ENCODE measurements at places on chromosomes 6 and 20.

GRCh38 chr20:57309544-57310115 is 20.0 kb upstream of the SPO11 start:
- no peak for DNase-seq

DNA sequence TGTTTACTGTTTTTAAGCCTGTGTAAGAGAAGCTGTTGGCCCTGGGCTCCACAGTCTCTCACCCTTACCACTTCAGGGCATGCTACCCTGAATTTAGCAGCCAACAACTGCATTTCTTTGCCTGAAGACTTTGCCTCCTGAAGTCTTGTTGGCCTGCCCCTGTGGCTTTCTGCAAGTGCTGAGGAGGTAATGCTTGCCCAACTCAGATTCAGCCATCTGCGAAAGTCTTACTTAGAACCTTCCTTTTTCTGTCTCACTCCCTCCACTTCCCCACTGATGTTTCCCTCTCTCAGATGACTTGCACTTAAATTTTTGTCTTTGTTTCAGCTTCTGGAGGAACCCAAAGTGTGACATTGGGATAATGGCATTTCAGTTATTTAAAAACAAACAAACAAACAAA is 11.8 kb upstream of the IBTK start:
- DNase-seq, result no peak

DNA sequence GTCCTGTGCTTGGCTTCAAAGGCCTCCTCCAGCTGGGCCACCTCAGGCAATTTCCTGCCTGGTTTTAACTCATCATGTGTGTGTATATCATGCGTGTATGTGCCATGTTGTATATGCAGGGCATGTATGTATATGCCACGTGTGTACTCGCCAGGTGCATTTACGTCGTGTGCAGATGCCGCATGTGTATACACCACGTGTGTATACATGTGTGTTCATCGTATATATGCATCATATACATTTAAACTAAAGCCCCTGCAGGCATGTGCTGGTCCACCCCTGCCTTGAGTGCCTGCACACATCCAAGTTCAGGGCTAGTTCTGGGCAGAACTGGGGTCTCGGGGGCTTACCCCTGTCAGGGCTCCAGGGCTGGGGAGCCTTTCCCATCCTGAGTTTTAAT is 54.0 kb upstream of the SMOC2 start:
- DNase-seq, result no peak

- DNase-seq, result no peak
Measured at GRCh38 chr6:55955684-55956083, 80.3 kb upstream of the BMP5 start.

- DNase-seq, result no peak
Measured at GRCh38 chr20:7087803-7088202, 320.3 kb downstream of the BMP2 start.

GRCh38 chr6:124968401-124968800 is 6.2 kb downstream of the RNF217 start:
- DNase-seq, result no peak

DNA sequence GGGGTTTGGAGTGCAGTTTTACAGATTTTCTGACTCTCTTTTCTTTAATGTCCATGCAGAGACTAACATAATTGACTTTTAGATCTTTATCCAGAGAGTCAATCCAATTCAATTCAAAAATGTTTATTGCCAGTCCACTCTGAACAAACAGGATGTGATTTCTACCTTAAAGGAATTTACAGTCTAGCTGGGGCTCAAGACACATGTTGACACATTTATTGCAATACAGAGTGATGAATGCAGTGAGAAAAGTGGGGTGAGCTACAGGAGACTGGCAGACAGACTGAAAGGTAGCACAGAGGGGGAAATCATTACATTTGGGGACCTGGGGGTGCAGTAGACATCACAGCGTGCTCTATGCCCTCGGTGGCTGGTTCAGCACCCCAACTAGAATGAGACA is 193.9 kb downstream of the SLC24A3 start:
- no peak for DNase-seq

DNA sequence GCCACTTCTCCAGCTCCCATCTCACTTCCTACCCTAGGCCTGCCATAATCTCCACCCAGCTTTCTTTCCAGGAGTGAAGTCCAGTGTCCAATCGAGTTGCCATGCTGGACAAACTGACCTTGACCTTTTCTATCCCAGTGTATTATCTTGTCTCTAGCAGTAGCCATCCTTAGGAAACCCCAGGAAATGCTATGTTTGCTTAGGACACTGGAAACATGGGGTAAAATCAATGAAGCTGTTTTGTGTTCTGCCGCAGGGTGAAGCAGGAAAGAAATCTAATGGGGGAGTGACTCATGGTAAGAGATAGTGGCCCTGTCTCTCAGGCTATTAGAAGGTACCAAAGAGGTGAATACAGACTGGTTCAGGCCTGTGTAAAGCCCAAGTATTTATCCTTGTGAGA is 1110.1 kb upstream of the FLRT3 start:
- DNase-seq, result no peak

GRCh38 chr6:119112812-119113530 is 34.5 kb upstream of the FAM184A start:
- no peak for DNase-seq

- DNase-seq, result no peak
Measured at GRCh38 chr6:97440590-97441176, 157.7 kb upstream of the MMS22L start.

DNA sequence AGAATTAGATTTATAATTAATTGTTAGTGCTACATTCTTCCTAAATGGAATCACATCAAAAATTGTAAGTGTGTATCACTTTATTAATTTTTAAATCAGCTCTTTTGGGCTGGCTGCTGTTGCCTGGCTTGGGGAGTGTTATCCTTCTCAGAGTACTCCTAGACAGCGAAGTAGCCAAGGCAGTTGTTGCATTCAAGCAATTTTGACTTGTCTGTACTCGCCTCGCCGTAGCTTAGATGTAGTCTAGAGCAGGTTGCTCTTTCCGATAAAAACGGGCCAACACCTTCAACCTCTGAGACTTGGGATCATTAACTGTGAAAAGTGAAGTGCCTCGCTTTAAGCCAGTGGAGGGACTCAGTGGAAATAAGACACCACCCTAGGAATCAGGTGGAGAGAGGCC is 151.3 kb downstream of the FARS2 start:
- no peak for DNase-seq

GRCh38 chr6:113626475-113626874 is 230.7 kb upstream of the MARCKS start:
- no peak for DNase-seq

DNA sequence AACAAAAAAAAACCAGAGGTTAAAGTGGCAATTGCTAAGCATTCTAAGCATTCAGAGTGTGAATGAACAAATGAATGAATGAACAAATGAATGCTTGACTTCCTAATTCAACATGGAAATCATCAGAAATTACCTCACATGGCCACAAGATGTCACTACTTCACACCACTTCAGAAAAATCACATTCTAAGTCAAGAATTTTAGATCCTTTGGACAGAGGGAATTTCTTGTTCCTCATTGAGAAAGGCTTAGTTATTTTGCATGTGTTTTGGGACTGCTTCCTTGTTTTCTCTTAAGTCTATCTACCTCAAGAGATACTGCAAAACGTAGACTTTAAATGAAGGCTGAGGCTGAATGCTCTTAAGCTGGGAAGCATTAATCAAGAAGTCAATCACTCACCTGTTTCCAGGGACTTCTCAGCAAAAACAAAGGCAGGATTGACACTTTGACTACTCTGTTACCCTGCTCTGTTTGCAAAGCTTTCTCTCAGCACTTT is 120.2 kb downstream of the MBOAT1 start:
- no peak for DNase-seq

- DNase-seq, result no peak
Measured at GRCh38 chr6:38236631-38237030, 403.1 kb downstream of the BTBD9 start.

- DNase-seq, result no peak
Measured at GRCh38 chr6:22069306-22069800, 227.5 kb downstream of the PRL start.

- no peak for DNase-seq
Measured at GRCh38 chr6:26161322-26161721, 74.1 kb downstream of the HFE start.
